Osteocyte (in vitro differentiated cells): ENCODE measurements at places on chromosomes 3 and 15.

GRCh38 chr3:160374472-160374871 lies 24.6 kb downstream of the IFT80 start:
- no peak overlapping the region for H3K27ac ChIP-seq
- peaks cover 42% of the 10 kb centered on the region for H3K36me3 ChIP-seq
- peaks cover 12% of the 10 kb centered on the region for H3K4me1 ChIP-seq

DNA sequence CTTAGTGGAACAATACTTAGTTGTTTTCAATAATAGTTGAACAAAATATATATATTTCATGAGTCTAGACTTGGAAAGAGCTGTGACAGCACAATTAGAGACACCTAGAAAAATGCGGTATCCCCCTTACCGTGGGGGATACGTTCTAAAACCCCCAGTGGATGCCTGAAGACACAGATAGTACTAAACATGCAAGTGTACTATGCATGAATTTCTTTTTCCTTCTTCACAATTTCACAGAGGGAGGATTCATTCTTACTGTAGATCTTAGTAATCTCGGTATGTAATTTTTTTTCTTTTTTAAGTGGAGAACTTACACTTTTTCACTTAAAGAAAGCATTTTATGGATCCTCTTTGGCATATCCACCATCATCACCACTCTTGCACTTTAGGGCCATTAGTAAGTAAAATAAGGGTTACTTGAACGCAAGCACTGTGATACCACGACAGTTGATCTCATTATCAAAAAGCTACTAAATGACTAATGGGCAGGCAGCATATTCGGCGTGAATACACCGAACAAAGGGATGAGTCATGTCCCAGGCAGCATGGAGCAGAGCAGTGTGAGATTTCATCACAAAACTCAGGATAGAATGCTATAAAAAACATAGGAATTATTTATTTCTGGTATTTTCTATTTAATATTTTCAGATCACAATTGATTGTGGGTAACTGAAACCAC lies 72.3 kb upstream of the ZNF280D start:
- H3K36me3 ChIP-seq: peaks cover 13% of the 10 kb centered on the region
- H3K27me3 ChIP-seq: no peaks in the 10 kb centered on the region
- peak overlapping the region; percentile 43 for H3K27ac ChIP-seq
- H3K4me1 ChIP-seq: peaks cover 19% of the 10 kb centered on the region
- DNase-seq: no peak

DNA sequence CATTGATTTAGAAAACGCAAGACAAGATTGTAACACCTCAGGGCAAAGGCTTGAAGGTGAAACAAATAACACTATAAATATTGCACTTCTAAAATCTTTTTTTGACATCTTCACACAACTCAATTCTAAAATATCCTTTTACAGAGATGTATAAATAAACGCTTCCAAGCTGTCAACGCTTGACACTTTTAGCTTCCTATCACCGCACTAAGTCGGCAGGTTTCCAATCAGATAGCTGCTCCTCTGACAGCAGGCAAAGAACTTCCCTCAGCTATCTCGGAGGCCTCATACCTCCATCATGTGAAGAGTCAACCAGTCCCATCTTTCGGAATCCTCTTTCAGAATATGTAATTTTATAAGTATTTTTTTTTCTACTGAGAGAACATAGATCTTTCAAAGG lies 71.0 kb downstream of the PCOLCE2 start:
- H3K27me3 ChIP-seq: peaks cover 2% of the 10 kb centered on the region
- no peaks in the 10 kb centered on the region for H3K4me1 ChIP-seq
- DNase-seq: no peak
- no peak overlapping the region for H3K27ac ChIP-seq
- H3K36me3 ChIP-seq: no peaks in the 10 kb centered on the region

- H3K4me3 ChIP-seq: no peak overlapping the region
- no peaks in the 10 kb centered on the region for H3K27me3 ChIP-seq
- peaks cover 19% of the 10 kb centered on the region for H3K36me3 ChIP-seq
- peaks cover 15% of the 10 kb centered on the region for H3K4me1 ChIP-seq
- H3K27ac ChIP-seq: no peak overlapping the region
These were observed 21.6 kb downstream of the CHAC1 start for GRCh38 chr15:40974879-40975278.
